ENCODE measurements at places on chromosomes 13 and 19.

DNA sequence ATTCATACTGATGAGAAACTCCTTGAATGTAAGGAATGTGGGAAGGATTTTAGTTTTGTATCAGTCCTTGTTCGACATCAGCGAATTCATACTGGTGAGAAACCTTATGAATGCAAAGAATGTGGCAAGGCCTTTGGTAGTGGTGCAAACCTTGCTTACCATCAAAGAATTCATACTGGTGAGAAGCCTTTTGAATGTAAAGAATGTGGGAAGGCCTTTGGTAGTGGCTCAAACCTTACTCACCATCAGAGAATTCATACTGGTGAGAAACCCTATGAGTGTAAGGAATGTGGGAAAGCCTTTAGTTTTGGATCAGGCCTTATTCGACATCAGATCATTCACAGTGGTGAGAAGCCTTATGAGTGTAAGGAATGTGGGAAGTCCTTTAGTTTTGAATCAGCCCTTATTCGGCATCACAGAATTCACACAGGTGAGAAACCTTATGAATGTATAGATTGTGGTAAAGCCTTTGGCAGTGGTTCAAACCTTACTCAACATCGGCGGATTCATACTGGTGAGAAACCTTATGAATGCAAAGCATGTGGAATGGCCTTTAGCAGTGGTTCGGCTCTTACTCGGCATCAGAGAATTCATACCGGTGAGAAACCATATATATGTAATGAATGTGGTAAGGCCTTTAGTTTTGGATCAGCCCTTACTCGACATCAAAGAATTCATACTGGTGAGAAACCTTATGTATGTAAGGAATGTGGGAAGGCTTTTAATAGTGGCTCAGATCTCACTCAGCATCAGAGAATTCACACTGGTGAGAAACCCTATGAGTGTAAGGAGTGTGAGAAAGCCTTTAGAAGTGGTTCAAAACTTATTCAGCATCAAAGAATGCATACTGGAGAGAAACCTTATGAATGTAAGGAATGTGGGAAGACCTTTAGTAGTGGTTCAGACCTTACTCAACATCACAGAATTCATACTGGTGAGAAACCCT, 26.6 kb downstream of the ZNF345 start:
- no peak for DNase-seq

GRCh38 chr13:27403203-27403678, 21.2 kb upstream of the GTF3A start:
- DNase-seq: no peak

DNA sequence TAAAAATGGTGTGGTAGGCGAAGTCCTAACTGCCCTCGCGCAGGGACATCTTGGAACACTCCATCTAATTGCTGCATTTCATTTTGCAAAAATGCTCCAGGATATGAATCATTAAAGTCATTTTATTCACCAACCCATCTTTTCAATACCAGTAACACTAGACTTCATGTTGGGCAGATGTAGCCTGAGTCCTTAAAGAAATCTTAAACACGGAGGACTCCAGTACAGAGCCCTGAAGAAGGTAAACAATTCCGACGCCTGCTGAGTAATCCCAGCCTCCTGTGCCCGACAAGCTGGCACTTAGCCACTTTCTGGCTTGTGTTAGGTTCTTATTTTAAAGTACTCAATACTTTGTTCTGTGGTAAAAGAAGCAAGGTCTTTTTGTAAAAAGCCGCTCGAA, 58.0 kb upstream of the IRS2 start:
- peak; percentile 64 for DNase-seq

GRCh38 chr13:81393721-81394120, 1052.8 kb upstream of the SPRY2 start:
- DNase-seq: no peak

DNA sequence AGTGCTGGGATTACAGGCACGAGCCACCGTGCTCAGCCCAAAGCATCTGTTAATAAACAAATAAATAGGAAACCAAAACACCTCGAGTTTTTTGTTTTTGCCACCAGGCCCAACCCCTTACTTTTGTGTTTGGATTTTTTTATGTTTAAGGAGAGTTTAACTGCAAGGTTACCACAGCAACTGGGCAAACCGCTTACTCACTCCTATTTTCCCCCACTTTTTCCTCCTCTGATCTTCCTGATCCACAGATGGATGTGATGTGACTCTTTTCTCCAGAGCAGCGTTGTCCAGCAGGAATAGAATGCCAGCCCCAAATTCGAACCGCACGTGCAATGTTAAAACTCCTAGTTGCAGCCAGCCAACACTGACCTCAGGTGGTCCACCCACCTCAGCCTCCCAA, 2.1 kb upstream of the PNMA8B start:
- no peak for DNase-seq

DNA sequence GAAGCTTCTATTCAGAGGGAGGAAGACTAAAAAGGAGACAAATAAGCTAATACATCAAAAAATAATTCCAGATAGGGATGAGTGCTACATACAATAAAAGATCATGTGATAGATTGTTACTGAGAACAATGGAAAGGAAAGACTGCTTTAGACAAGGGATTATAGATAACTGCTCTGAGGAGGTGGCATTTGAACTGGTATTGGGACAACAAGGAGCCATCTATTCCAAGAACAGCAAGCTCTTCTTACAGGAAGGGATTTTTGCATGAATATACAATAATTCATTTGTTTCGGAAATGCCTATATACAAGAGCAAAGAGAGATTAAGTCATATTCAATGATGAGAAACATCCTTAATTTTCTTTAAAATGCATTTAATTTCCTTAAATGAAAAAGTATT, 540.5 kb upstream of the KLF12 start:
- no peak for DNase-seq

GRCh38 chr13:72864142-72865011, 82.4 kb downstream of the PIBF1 start:
- DNase-seq: peak; percentile 23

- DNase-seq: no peak
Measured at GRCh38 chr13:27822873-27823311, 30.6 kb downstream of the GSX1 start.

- DNase-seq: peak; percentile 88
Measured at GRCh38 chr19:52336117-52336790, at the start of gene ZNF610. ZNF610 (plus strand) TSS chr19:52336243; CDS start chr19:52349173, 12,930 bp downstream.

DNA sequence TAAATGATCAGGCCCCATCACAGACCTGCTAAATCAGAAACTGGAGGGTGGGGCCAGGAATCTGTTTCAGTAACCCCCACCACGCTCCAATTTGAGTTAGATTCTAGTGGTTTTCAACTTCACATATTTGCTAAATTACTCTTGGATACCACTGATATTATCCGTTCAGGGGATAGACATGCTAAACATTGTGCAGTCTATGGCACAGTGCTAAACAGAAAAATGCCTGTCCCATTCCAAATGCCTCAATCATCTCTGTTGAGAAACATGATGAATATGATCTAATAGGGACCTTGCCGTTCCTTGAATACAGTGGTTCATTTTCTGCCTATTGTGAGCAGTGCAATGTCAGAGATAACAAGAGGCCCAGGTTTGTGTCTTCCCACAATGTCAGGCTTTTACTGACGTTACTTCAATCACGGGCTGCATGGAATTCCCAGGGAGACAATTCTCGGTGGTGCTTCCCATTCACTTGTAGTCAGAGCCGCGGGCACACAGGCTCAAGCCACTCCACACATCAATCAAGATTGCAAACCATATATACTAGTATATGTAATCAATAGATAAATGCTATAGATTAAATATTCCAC, 52.7 kb downstream of the MYO16 start:
- DNase-seq: no peak

DNA sequence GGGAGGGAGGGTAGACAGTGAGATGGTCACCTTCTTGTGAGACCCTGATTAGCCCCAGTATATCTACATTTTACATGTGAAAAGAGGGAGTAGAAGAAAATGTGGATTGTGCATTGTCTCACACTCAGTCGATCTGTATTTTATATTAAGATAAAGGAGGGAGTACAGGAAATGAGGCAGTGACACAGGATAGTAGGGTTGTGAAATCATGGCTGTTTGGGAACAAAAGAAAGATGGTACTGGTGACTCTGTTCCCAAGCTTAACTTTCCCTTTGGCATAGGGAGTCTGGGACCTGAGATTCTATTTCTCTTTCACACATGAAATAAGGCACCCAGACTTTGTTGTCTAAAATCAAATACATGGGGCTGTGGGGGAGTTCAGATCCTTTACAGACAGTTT, 194.7 kb downstream of the ABCC4 start:
- DNase-seq: no peak

- no peak for DNase-seq
Measured at GRCh38 chr13:98998831-98999638, 21.2 kb upstream of the DOCK9 start.

DNA sequence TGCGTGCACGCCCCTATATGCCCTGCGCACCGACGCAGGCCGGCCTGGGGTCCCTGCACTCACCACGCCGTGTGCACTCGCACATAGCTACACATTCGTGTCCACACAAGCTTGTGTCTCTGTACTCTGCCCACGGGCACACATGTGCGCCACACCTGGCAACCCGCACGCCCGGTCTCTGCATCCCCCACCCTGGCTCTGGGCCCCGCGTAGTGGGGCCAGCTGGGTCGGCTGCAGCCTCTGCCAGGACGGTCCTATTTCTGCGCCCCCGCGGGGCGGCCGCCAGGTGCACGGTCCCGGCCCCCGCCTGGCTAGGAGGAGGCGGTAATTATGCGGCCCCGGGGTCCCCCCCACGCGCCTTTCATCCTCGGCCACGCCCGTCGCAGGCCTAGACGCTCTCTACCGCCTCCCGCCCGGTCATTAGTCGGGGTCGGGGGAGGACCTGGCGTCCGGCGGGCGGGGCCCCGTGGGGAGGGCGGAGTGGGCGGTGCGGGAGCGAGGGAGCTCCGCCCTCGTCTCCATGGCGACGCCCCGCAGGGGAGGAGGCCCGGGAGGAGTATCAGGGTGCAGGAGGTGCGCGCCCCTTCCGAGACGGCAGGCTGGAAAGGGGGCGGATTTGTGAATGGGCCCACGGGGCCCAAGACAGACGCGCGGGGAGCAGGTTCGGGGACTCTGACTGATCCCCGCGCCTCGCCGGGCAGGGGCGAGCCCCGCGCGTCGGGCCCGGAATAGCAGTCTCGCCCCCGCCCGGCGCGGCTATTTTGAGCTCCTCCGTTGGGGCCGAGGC, 2.8 kb upstream of the CIRBP start:
- DNase-seq: peak; percentile 93

DNA sequence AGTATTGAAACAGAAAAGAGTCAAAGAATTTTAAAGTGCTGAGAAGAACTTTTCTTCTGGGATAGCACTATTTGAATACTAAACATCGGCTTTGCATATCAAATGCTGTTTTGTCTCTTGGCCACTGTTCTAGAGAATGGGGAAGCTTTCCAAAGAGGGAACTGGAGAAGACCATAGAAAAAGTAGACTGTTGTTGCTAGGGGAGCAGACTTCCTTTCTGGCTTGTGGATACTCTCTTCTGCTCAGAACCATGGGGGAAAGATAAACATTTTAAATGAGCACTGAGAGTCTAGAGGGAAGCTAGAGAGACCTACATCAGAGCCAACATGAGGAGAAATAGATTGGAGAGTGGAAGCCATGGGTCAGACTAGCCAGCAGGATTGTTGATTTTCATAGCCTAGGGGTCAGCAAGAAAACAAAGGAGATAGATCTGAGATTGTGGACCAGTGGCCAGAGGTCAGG, 315.7 kb downstream of the KCTD12 start:
- DNase-seq: peak; percentile 58

GRCh38 chr19:58572818-58573657, at the start of gene MZF1:
MZF1 (minus strand) TSS chr19:58573335; CDS start chr19:58571389, 1,946 bp downstream.
- peak; percentile 100 for DNase-seq

GRCh38 chr13:93039131-93039530, 187.5 kb upstream of the GPC6 start:
- no peak for DNase-seq

GRCh38 chr13:102838982-102839381, 6.8 kb upstream of the ERCC5 start:
- no peak for DNase-seq

GRCh38 chr13:62932256-62932883, 1516.7 kb upstream of the PCDH20 start:
- DNase-seq: no peak

GRCh38 chr19:38333245-38333644, 2.4 kb upstream of the CATSPERG start:
- no peak for DNase-seq

- peak; percentile 82 for DNase-seq
Measured at GRCh38 chr13:38819053-38819452, 132.2 kb downstream of the FREM2 start.

- DNase-seq: no peak
Measured at GRCh38 chr19:28880735-28881401, 332.1 kb downstream of the UQCRFS1 start.

GRCh38 chr13:66665991-66666390, 564.1 kb downstream of the PCDH9 start:
- peak; percentile 53 for DNase-seq

DNA sequence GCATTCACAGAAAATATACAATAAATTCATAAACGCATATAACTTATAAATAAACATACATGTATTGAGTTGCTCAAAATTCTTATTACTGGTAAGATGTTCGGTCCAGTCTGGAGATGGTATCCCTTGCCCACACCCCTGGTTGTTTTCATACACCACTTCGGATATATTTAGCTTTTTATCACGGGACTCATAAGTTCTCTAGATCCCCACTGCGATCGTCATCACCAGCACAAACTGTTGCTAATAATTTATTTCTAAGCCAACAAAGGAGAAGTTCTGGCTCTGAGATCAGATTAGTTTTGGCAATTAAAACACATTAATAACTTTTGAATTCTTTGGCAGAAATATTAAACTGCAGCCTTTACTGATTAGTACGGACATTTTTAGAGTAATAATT, 23.0 kb upstream of the SGCG start:
- DNase-seq: no peak

- no peak for DNase-seq
Measured at GRCh38 chr13:107028751-107029150, 460.8 kb upstream of the ARGLU1 start.

GRCh38 chr13:82766732-82767321, 1115.4 kb downstream of the SLITRK1 start:
- no peak for DNase-seq

GRCh38 chr19:54606891-54607784, 13.7 kb downstream of the LILRA1 start:
- no peak for DNase-seq

All from stomach (tissue), 19 donors.